ENCODE measurements at places on chromosomes 11 and 22.

- no peak for DNase-seq
These were observed 8.6 kb downstream of the C11orf91 start for GRCh38 chr11:33692013-33692504.

- peak; percentile 25 for DNase-seq
These were observed 113.8 kb upstream of the SORL1-AS1 start for GRCh38 chr11:121566279-121567168.

DNA sequence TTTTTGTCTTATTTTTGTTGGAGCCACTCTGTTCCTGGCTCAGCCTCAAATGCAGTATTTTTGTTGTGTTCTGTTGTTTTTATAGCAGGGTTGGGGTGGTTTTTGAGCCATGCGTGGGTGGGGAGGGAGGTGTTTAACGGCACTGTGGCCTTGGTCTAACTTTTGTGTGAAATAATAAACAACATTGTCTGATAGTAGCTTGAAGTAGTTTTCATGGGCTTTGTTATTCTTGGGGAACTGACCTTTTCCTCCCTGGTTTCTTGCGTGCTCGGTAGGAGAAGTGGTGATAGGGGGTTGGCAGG lies 6.0 kb upstream of the MCM5 start:
- no peak for DNase-seq

DNA sequence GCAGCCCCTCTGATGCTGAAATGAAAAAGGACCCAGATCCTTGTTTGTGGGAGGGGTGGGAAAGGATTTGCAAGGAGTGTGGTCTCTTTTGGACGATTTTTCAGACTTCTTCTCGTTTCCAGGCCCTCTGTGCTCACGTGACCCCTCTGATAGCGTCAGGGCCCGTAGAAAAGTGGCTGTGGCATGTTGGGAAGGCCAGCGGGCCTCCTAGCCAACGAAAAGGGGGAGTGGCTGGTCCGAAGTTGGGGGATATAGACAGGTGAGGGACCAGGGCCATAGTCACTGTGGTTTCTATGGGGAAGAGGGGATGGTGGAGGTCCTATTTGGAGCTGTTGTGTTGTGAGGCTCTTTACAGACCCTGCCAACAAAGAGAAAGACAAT lies 6.6 kb downstream of the PARVB start:
- no peak for DNase-seq

- DNase-seq, result no peak
These were observed 24.1 kb upstream of the ASPHD2 start for GRCh38 chr22:26404851-26405421.

- DNase-seq, result no peak
These were observed 124.3 kb upstream of the TTC12 start for GRCh38 chr11:113189909-113190667.

GRCh38 chr22:50684501-50684900 lies 11.9 kb downstream of the SHANK3 start:
- no peak for DNase-seq

GRCh38 chr11:60119710-60120109 lies 31.2 kb downstream of the MS4A2 start:
- DNase-seq, result no peak

DNA sequence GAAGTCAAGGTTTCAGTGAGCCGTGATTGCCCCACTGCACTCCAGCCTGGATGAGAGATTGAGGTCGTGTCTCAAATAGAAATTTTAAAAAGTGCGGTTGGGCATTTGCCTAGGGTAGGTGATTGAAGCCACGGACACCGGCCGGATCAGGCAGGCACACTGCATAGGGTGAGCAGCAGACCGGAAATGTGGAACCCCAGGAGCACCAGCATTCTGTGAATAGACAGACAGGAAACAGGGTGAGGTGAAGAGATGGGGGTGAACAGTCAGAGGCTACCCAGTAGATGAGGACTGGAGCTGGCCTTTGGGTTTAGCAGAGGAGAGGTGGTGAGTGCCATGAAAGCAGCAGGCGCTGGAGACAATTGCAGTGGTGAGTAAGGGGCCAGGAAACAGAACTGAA lies 43.5 kb downstream of the PPFIA1 start:
- no peak for DNase-seq

- DNase-seq, result no peak
These were observed 18.1 kb downstream of the CKAP5 start for GRCh38 chr11:46827995-46828394.

GRCh38 chr11:44998051-44998450 lies 47.4 kb upstream of the TP53I11 start:
- no peak for DNase-seq

- DNase-seq, result no peak
These were observed 31.1 kb downstream of the SGSM3 start for GRCh38 chr22:40401532-40401931.

DNA sequence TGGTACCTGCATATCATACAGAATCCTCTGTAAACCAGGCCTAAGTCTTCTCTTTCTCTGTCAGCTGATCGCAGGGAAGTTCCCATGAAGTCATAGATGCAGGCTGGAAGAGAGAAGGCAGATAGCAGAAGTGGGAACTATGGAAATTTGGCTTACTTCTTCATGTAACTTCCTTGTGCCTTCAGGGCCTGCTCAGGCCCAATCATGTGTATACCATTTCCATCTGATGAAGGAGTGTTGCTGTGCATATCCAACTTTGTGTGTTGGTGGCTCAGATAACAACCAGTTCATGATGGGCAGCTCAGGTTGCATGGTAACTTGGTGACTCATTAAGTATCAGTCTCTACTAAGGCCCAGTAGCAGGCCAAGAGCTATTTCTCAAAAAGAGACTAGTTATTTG lies 53.1 kb upstream of the CEP295 start:
- no peak for DNase-seq

DNA sequence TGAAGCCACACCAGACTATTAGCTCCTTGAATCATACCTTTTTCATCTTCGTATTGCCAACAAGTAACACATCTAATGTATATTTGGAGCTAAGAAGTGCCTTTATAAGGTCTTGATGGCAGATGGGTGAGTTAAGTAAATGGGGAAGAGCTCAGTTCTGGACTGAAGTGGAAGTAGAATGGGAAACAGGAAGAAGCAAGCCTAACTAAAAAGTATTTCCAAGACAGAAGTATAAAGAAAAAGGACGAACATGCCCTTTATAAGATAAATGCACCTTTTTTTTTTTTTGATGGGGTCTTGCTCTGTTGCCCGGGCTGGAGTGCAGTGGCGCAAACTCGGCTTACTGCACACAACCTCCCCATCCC lies 14.5 kb downstream of the CRTAM start:
- DNase-seq, result no peak

DNA sequence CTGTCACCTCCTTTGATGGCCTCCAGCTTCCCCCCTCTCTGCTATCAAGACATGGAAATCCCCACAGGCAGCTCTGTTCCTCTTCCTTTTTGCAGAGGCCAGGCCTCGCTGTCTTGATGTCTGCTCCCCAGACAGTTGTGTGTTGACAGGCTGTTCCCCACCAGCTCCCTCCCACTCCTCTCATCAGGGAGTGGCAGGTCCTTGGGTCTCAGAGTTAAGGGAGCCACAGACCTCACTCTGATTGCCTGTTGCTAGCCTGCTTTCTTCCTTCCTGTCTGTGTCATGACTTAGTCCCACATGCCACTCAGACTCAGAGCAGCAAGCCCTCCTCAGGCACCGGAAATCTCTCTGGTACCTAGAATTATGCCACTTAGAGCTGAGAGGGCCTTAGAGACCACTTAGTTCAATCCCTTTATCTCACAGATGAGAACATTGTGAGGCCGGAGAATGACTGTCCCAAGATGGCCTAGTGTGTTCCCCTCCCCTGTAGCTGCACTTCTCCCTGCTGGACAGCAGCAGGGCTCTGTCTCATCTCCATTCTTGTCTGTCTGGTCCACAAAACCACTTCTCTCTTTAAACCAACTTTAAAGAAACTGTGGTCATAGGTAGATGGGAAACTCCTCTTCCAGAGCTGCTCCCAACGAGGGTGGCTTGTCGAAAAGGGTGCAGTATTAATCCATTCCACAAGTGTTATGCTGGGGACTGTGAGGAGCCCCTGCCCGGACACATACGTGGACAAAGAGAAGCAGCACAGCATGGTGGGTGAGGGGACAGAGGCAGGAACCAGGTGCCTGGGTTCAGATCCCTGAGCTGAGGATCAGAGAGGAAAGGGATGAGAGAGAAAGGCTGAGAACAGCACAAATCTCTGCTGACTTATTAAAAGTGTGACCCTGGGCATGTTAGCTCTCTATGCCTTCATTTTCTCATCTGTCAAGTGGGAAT lies 4.2 kb downstream of the AMPD3 start:
- no peak for DNase-seq

DNA sequence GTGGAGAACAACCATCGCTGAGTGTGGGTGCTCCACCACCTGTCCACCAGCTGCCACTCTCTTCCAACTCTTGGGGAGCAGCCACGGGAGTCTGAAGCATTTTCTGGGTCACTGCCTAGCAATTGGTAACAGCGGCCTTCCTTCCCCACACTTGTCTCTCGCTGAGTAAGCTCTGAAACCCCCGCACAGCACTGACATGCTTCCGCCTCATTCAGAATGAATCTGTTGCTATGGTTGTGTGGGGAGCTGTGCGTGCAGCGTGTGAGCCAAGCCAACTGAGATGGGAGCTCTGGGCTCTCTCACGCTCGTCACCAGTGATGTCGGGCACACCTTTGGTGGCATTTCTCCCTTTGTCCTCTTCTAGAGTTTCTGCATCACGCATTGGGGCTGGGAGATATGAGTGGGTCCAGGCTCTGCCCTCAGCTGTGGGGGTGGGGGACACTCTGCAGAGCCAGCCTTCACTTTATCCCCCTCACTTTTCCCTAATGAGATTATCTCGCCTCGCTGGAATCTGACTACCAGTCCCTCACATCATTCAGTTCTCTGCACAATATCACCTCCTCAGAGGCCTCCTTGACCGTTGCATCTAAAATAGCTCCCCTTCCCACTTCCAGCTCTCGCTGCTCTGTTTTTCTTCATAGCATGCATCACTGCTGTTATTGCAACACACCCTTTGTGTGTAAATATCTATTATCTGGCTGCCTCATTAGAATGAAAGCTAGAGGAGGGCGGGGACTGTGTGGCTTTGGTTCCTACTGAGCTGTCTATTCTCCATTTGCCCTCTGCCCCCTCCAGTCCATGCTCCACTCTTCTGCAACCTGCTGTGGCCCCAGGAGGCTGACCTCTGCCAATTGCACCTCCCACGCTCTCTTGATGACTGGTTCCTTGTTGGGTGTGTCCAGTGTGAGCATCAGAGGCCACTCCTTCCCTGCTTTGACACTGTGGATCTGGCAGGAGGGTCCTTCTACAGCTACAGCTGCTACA lies 569.9 kb upstream of the CADM1 start:
- peak; percentile 15 for DNase-seq

DNA sequence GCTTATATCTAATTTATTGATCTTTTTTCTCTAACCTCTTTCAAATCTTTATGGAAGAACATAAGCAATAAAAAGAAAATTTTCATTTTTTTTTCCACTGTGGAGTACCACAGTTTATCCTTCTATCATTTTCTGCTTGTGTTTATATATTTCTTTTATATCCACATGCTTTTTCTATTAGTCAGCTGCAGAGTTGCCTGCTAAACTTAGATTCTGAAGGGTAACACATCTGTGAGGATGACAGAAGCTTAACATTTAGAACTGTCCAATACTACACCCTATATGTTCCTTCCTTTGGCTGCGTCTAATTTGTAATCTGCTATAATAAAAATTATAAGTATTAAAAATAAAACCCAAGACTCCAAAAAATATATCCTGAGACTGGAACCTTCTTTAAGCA lies 20.8 kb downstream of the CCDC90B start:
- no peak for DNase-seq

DNA sequence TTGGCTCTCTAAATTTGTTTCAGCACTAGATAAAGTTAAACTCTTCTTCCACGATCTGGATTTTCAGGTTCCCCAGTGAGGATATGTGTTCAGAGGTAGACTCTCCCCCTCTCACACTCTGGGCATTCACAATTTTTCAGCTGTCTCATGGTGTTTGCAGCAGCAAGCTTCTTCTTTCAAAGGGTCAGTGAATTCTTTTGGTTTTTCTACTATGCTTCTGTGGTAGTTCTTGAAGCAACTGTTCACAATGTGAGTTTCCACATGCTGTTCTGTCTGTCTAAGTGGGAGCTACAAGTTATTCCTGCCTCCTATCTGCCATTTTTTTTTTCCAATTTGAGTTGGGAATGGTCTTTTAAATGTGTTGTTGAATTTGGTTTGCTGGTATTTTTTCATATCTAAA lies 25.4 kb downstream of the CNTF start:
- no peak for DNase-seq

GRCh38 chr11:124297921-124298320 lies 15.8 kb downstream of the OR8D1 start:
- DNase-seq, result no peak

- DNase-seq, result no peak
These were observed 22.1 kb downstream of the GGTLC2 start for GRCh38 chr22:22666307-22667091.

- DNase-seq, result peak; percentile 33
These were observed 83.2 kb upstream of the SYT13 start for GRCh38 chr11:45369313-45369712.

DNA sequence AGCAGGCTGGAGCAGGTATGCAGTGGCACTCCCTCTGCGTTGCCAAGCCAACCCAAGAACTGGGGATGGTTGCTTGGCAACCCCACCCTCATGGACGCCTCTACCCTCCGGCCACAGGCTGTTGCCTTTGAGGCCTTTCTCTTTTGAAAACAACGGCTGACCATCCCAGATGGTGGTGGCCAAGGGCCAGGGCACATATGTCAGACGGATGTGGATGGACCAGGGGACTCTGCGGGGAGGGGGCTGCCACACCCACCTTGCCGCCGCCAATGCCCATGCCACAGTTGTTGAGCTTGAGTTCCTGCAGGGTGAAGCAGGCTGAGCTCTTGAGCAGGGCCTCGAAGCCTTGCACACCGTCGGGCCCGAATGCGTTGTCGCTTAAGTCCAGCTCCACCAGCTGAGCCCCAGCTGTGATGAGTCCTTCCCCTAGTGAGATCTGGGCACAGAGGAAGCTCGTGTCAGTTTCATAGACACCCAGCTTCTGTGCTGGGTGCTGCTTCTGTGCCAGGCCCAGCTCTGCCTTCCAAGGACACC lies 21.5 kb downstream of the RANGAP1 start:
- DNase-seq, result peak; percentile 66

Data from anterior cingulate cortex (tissue), 58 donors.